ENCODE measurements at places on chromosomes 6 and 20.

- DNase-seq = no peak
Observed at GRCh38 chr6:109478841-109479624, 4.0 kb downstream of the ZBTB24 start.

DNA sequence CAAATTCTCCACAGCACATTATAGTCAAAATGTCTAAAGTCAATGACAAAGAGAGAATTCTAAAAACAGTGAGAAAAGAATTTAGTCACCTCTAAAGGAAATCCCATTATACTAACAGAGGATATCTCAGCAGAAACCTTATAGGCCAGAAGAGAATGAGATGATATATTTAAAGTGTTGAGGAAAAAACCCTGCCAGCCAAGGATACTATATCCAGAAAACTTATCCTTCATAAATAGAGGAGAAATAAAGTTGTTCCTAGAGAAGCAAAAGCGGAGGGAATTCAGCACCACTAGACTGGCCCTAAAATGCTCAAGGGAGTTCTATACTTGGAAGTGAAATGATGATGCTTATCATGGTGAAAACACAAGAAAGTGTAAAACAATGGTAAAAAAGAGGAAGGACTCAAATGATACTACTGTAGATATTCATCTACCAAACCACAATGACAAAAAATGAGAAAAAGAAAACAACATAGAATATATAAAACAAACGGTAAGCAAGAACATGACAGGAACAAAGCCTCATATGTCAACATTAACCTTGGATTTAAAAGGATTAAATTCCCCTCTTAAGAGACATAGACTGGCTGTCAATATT, 16.7 kb downstream of the GPRC6A start:
- DNase-seq = no peak

GRCh38 chr20:61608275-61609085, 356.4 kb downstream of the CDH4 start:
- no peak for DNase-seq

- no peak for DNase-seq
Observed at GRCh38 chr20:25297141-25297905, 49.4 kb downstream of the PYGB start.

GRCh38 chr6:123925842-123926399, 122.3 kb downstream of the NKAIN2 start:
- no peak for DNase-seq

GRCh38 chr6:56772737-56773184, 130.1 kb upstream of the DST start:
- no peak for DNase-seq

- no peak for DNase-seq
Observed at GRCh38 chr20:41905199-41905598, 287.0 kb upstream of the CHD6 start.

- peak; percentile 28 for DNase-seq
Observed at GRCh38 chr6:33008944-33009861, at the start of gene HLA-DOA. Gene HLA-DOA, minus strand, starts transcription at chr6:33009591.

- no peak for DNase-seq
Observed at GRCh38 chr6:110688661-110689268, 126.5 kb downstream of the CDK19 start.

GRCh38 chr6:26215585-26216358, 128.5 kb downstream of the HFE start:
- no peak for DNase-seq

GRCh38 chr6:163460307-163460782, 45.8 kb downstream of the QKI start:
- no peak for DNase-seq

GRCh38 chr20:4873396-4873795, 127.9 kb downstream of the SLC23A2 start:
- no peak for DNase-seq

DNA sequence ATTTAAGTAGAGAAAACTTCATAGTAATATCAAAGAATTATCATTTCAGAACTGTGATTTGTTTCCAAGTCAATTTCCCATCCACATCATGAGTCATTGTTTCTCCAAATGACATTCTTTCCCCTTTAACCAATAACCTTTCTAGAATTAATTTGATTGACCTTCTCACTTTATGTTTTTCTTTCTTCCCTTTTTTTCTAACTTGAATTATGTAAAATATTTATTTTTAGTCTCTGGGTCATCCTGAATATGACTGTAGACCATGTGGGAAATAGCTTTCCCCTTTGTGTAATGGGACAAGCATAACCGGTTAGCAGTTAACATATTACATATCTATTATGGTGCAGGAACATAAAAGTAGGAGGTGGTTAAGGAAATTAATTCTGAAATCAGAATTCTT, 291.1 kb downstream of the GJA1 start:
- no peak for DNase-seq

- DNase-seq = no peak
Observed at GRCh38 chr6:136890986-136891385, 31.1 kb upstream of the SLC35D3 start.

GRCh38 chr20:12695937-12696336, 312.8 kb upstream of the SPTLC3 start:
- DNase-seq = no peak

- DNase-seq = no peak
Observed at GRCh38 chr20:25230166-25230831, 17.6 kb upstream of the PYGB start.

DNA sequence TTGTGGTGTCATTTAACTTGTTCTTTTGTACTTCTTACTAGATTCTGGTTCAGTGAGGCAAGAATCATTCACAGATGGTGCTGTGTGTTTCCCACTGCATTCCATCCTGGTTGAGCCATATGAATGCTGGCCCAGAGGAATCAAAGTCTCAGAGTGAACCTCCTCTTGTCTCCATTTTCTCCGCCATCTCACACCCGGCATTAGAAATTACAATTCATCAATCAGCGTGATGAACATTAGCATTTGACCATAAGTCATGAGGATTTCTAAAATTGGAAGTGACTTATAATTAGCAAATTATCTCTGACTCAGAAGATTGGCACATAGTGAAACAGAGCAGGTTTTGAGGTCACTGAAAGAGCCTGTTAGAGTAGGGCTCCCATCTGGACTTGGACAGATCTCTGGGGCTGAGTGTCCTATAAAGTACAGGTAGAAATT, 25.2 kb downstream of the TNFAIP3 start:
- DNase-seq = no peak

DNA sequence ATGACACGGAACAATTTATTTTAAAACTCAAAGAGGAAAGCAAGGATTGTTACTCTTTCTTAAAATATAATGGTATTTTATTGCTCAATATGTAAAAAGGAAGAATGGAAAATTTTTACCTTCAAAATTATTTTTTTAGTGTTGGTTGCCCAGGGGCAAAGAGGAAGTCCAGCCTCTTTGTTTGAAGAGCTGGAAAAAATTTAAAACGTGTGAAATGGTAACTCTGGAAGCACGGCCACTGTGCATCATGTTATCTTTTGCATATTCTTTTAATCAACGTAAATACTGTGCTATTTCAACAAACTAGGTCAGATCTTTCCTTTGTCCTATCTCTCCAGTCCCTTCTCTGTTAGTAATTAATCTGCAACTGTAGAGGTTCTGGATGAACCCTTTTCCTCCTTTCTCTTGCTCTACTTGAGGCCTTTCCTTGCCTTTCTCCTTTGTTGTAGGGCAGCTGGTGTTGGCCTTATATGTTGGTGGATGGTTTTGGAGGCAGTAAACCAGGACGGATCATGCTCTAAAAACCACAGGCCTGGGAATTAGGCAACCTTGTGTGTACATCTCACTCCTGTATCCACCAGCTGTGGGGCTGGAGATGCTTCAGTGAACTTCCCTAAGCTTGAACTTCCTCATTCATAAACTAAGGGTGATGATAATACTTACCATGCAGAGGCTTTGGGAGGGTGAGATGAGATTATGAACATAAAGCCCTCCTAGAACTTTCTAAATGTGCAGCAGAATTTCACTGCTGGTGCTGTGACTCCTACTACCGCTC, 143.3 kb downstream of the PRL start:
- no peak for DNase-seq

GRCh38 chr20:46997187-46997586, 102.5 kb downstream of the EYA2 start:
- no peak for DNase-seq

- DNase-seq = no peak
Observed at GRCh38 chr6:4134841-4135664, at the start of gene ECI2. Gene ECI2, minus strand, starts transcription at chr6:4135575. Its CDS starts 15 bp downstream, at chr6:4135560.

DNA sequence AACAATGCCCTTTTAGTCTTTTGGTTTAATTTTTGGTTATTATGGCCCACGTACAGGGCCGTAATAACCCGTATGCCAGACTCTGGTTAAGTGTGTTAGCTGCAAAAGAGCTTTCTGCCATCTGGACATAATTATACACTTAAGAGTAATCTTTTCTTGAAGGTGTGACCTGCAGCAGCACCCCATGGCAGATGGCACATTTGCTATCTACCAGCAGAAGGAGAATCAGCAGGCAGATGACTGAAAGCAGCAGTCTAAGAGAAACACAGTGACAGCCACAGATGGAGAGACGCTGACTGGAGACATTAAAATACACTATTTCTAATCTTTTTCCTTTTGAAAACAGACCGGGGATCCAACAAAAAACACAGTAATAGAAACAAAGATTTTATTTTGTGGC, 18.7 kb downstream of the ASF1A start:
- no peak for DNase-seq

GRCh38 chr20:18224968-18225568, 63.3 kb upstream of the ZNF133 start:
- no peak for DNase-seq

GRCh38 chr6:104563306-104563705, 296.4 kb downstream of the HACE1 start:
- DNase-seq = no peak

GRCh38 chr6:3529232-3529631, 72.4 kb upstream of the SLC22A23 start:
- no peak for DNase-seq

DNA sequence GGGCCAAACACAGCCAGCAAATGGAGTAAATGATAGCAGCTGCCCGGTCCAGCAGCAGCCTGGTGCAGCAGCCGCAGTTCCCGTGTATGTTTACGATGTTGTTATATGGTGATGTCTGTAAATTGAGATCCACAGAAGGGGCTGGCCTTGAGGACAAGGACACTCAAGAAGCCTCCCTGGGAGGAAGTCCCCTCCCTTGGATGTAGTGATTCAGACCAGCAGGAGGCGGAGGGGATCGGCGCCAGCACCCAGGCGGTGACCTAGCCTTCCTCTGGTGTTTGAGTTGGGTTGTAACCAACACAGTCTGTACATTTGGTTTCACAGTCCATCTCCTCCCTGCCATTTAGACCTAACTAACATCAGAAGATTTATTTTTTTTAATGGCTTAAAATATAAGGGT, 187.8 kb downstream of the SYNDIG1 start:
- no peak for DNase-seq

DNA sequence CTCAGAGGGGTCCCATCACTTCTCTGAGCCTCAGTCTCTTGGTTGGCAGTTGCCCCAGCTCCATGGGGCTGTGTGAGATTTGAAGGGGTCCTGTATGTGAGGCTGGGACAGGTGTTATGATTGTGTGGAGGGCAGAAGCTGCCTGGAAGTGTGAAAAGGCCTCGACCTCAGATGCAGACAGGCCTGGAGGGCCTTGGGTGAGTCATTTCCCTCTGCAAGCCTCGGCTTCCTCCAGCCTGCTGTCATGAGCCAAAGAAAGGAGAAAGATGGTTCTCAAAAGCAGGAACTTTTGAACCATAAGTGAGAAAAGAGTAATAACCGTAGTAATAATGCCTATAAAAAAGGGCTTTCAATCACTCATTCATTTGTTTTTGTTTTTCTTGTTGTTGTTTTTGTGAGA, 37.5 kb downstream of the SNAI1 start:
- DNase-seq = no peak

DNA sequence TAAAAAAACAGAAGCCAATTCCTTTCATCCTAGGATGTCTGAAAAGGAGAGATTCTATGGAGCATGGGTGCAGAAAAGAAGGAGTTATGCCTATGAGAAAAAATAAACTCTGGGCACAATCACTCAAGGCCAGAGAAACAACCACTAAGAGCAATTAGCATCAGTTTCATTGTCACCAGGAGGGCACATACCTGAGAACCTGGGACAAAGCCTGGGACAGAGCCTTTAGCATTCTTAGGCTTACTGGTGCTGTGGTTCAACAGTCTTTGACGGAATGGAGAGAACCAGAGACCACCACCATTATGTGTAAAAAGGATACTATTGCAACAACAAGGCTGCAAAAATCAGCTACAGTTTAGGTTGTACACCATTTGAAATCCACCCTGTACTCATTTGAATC, 29.4 kb upstream of the BCKDHB start:
- no peak for DNase-seq

DNA sequence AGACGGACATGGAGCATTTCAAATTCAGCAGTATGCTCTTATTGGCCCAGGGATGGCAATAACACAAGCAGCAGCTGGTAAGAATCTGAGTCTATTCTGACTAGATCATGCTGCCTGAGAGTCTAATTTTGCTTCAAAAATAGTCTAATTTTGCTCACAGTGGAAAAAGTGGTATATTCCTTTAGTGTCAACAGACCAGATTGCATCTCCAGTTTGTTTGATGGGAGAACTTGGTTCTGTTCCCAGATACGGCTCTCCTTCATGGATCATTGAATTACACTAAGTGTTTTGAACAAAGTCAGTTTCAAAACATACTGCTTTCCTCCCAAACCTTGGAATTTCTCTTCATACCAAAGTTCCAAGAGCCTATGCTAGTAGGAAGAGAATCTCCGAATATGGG, 586.1 kb downstream of the RNF144B start:
- no peak for DNase-seq

- DNase-seq = peak; percentile 76
Observed at GRCh38 chr6:30326526-30327231, at the start of gene TRIM39. Gene TRIM39, plus strand, starts transcription at chr6:30326927. Its CDS starts 2,391 bp downstream, at chr6:30329318.

- no peak for DNase-seq
Observed at GRCh38 chr6:89298680-89299465, 16.2 kb downstream of the GABRR2 start.

DNA sequence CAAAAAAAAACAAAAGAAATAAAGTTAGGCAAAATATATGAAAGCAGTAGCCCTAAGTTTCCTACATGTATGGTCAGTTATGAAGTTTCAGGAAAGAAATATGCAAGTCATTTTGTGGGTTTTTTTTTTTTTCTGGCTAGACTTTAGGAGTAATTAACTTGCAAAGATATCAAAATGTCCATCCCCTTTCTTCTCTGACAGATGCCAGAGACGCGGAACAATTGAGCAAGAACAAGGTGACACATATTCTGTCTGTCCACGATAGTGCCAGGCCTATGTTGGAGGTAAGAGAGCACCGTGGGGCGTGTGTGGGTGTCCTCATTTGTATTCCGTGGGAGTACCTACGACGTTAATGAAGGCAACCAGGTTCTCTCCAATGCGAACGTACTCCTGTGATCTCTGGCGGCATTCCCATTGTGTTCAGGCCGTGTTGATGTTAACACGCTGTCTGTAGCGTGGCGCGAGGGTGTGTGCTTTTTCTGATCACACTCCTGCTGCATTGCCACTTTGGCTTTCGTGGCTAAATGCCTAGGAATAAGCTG, 19.5 kb downstream of the DUSP22 start:
- DNase-seq = no peak

DNA sequence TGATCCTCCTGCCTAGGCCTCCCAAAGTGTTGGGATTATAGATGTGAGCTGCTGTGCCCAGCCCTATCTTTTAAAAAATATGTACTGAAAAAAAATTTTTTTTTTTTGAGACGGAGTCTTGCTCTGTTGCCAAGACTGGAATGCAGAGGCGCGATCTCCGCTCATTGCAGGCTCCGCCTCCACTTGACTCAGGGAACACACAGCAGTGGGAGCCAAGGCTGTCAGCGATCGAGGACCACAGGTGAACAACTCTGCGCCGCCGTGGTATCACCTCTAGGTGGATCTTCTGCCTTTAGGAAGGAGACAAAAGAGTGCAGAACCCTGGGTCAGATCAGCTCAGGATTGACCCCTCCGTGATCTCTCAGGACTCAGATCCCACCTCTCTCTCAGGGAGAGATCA, 13.7 kb downstream of the RAET1E start:
- DNase-seq = no peak

- DNase-seq = no peak
Observed at GRCh38 chr20:36447101-36447500, 94.2 kb upstream of the MYL9 start.

Data from activated naive CD8-positive, alpha-beta T cell treated with anti-CD3 and anti-CD28 coated beads, Interleukin-2, amount 50 U/mL, for 16 hours (primary cell).